Urothelium cell line (cell line): ENCODE measurements at places on chromosomes 6 and 20.

DNA sequence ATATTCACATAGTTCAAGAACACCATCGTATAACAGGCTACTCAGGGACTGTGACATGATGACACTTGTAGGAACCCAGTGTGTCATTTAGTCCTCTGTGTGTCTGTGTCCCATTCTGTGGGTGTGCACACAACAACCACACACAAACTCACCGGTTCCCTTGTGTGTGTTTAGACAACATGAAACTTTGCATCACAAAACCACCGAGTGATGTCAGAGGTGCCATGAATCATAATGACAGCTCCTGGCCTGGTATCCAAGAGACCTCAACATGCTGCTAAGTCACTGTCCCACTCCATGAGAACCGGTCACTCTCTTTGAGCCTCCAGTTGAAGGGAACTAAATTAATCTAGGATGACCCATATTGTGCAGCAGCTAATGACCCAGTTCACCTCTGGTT, 421.3 kb downstream of the PREX1 start:
- DNase-seq: no peak

- DNase-seq: no peak
Observed at GRCh38 chr6:47633141-47633540, 65.2 kb upstream of the ADGRF4 start.

GRCh38 chr6:137724495-137725211, 142.4 kb upstream of the TNFAIP3 start:
- no peak for DNase-seq

- no peak for DNase-seq
Observed at GRCh38 chr6:124812067-124812466, 150.2 kb upstream of the RNF217 start.

DNA sequence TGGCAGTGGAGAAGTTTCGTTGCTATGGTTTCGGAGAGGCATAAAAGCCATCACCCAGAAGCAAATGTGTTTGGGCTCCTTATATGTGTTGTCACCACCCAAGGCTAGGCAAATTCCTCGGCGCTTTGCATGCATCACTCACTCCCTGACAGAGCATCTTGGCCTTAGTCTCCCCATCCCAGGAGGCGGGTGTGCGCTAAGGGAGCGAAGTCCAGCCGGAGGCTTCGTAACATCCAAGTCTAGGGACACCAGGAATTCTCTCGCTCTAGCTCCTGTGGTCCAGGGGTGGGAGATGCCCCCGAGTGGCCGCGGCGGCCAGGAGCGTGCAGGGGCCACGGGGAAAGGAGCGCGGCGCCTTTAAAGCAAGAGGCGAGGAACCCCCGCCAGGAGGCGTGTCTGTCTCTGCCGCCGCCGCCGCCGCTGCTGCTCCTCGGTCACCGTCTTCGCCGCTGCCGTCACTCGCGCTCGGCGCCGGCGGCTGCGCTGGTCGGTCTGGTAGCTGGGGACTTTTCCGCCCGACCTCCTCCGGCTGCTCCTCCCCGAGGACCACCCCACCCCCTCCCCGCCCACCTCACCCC, at the start of gene GRIK2:
TSS of gene GRIK2 (plus strand) at position 458 of the 578 bp plus-strand sequence.
- peak; percentile 56 for DNase-seq

DNA sequence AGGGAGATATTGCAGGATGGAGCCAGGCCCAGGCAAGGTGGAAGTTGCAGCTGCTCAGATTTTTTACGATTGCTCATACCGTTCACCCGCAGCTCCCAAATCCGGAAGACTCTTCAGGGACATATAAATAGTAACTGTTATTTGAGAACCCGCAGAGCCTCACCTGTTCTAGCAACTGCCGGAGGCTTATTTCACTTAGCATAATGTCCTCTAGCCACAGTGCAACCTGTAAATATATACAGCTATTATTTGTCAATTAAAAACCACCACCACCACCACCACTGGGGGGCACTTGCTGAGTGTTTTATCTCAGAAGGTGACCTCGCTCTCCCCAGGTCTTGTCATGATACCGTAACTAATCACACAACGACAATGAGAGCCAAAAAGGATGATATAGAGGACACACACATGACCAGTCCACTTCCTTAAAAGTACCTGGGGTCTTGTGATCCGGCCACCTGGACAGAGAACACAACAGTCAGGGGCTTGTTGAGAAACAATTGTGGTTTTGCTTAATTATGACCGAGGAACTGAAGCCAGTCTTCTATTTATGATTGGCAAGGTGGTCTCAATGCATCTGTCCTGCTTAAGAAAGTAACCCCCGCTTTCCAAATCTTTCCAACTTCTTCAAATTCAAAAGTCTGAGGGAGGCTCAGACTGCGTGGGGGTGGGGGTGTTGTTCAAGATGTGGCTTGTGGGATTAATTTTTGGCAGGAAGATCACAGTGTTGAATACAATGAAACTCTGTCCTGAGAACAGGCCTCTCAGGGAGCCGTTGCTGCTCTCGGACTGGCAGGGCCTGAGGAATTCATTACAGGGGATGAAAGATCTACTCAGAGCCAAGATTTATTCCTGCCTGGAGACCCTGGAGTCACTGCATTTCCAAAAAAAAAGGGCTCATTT, 107.7 kb upstream of the PRND start:
- peak; percentile 77 for DNase-seq

DNA sequence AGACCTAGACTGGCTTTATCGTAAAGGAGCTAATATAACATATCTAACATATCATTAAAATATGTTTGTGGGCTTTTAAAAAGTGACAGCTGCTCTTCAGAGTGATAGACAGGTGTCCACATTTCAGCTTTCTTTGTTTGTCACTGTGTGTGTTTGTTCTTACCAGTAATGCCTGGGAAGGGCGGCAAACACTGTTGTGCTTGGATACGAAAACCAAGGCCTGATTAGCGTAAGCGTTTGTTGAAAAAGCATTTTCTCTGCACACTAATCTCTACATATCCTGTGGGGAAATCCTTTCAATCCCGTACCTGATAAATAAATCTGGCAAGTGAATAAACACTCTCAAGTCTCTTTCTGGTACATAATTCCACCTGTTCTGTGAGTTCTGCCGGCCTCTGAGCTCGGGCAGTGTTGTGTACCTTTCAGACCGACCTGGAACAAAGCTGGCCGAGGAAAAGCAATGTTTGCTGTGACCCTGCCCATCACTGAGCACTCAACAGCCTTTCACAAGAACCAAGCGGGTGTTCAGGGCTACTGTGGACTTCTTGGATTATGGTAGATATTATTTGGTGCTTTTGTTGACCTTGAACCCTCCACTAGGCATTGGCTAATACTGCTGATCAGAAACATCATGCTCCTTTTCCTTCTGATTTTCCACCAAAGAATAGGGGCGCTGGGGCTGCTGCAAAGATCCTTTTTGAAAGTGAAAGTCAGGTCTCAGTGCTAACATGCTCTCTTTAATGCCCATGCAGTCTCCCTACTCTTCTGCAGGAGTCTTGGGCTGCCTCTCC, 100.4 kb downstream of the CD83 start:
- DNase-seq: no peak

GRCh38 chr20:3479759-3480615, 9.2 kb downstream of the ATRN start:
- DNase-seq: no peak

- DNase-seq: no peak
Observed at GRCh38 chr20:58006346-58007316, 221.8 kb downstream of the ANKRD60 start.

DNA sequence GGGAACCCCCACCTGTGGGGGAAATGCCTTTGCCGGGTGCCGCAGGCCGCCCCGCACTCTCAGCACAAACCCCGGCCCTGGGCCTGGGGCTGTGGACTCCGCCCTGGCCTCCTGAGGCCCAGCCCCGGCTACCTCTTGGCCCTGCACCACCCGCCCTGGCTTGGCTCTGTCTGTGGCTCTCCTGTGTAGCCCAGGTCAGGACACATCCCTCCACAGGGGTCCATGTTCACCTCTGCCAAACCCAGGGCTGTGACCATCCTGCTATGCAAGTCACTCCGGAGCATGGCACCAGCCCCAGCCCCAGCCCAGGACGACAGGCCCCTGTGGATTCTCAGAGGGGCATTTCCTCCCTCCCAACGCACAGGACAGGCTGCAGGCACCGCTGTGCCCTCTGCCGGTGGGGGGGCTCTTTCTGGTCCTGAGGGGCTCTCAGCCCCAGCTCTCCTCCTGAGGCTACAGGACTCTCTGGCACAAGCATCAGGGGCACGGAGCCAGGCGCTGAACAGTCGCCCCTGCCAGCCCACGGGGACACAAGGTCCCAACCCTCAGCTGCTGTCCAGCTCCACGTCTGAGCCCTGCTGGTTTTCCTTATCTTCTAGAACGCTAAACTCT, 45.7 kb downstream of the TAF4 start:
- no peak for DNase-seq

GRCh38 chr6:121794630-121795029, 359.2 kb downstream of the GJA1 start:
- DNase-seq: peak; percentile 81

DNA sequence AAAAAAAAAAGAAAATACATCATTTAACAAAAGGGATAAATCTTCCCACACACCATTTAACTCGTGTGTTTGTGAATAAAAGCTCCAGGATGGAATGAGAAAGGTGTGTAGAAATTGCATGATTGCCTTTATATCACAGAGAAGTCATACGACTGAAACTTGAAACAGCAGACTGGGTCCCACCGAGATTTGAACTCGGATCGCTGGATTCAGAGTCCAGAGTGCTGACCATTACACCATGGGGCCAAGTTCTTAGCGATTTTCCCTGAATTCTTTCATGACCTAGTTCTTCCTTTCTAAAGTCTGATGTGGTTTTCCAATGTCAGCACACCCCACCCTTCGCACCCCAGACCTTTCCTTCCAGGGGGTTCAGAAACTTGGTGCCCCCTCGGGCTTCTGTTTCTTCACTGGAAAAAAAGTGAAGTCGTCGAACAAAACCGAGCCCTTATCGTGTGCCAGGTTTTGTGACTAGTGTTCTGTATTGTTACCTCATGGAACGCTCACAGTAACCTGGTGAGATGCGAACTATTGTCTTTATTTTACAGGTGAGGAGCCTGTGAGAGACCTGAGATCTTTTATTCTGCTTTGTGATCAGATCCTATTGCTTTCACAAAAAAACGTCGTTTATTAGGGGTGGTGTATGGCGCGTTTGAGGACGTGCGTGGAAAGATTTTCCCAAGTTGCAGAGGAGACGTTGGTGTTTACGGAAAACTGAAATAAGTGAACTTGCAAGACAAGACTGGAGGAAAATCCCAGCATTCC, 120.8 kb downstream of the OR2B2 start:
- DNase-seq: peak; percentile 43

- no peak for DNase-seq
Observed at GRCh38 chr20:25355011-25355595, 35.5 kb downstream of the ABHD12 start.

- no peak for DNase-seq
Observed at GRCh38 chr6:51753635-51754034, 333.8 kb downstream of the PKHD1 start.

DNA sequence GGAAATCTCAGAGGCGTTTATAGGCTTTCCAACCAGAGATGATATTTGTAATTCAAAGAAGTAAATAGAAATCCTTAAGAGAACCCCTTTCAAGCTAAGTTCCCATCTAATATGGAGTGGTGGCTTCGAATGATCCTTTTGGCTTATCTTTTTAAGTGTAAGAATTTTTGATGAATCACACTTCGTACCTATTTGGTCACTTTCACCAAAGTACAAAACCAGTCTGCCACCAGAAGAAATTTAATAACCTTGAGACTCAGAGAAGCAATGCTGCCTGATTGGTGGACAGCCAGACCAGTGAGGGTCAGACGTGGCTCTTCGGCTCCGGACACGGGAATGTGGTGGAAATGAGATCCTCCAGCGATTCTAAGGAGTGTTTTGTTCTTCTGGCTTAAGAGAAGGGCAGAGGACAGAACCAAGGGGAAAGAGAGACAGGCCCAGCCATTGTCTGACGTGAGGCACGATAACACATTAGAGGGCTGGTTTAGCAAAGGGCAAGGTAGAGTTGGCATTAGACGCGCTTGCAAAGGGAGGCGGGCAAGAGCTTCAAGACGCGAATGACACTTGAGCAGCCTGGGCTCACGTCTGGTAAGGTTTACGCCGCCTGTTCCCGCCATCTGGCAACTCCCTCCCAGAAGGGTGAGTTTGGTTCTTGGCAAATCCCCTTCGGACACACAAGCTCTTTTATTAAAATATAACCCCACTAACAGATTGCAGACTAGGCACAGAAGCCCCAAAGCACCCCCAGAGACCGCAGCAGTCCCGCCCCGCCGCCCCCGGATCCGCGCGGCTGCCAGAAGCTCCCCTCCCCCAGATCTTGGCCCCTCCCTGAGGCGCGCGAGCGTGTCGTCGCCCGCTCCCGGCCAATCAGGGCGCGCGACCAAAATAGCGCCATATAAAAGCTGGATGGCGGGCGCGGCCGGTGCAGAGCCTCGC, 50.0 kb upstream of the EZR start:
- DNase-seq: no peak

- no peak for DNase-seq
Observed at GRCh38 chr20:59247731-59248684, 52.4 kb upstream of the EDN3 start.

DNA sequence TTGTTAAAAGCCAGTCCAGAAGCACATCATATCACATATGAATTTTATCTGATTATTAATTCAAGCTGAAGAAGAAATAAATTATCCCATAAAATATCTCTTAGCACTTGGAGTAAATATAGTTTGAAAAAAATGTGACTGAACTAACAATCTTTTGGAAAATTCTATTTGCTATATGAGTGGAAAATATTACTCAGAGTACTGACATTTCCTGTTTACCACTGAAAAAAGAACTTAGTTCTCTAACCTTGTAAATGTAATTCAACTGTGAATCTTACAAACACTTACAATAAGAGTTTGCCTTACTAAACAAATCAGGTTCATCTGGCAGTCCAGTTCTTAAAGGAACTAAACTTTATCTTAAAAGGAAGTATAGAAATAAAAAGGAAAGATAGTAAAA, 44.2 kb downstream of the MOXD1 start:
- DNase-seq: no peak

DNA sequence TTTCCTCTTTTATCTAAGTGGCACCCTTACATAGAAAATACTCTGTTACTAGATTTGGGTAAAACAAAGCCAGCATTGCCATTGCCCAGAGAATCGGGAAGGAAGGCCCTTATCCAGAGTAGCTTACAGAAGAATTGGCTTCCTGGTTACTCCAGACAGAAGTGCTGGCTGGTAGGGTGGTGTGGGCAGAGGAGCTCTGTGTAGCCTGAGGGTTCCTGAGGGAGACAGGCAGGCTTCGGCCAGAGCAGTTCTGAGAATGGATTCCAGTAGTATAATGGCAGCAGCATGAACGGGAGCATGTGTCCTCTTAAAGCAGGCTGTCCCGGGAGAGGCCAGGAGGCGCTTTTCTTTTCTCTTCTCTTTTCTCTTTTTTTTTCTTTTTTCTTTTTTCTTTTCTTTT, 11.9 kb downstream of the CUL9 start:
- DNase-seq: no peak

- no peak for DNase-seq
Observed at GRCh38 chr6:20102397-20103073, 109.7 kb downstream of the MBOAT1 start.

GRCh38 chr6:122736163-122736562, 43.4 kb upstream of the FABP7 start:
- no peak for DNase-seq

DNA sequence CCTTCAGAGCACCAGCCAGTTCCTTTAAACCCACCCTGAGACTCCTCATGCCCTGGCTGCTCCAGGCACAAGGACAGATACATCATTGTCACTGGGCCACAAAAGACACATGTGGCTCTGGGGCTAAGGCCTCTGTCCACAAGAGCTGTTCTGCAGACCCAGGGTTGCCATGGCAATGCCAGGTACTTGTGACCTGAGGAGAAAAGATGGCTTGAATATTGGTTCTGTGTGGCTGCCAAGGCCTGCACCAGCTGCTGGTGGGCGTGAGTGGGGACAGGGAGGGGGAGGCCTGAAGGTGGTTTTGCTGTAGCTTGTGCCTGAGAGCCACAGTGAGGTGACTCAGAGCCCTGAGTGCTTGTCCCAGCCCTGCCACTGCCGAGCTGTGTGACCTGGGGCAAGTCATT, 31.8 kb downstream of the SAYSD1 start:
- DNase-seq: no peak
